ENCODE measurements at places on chromosomes 4 and X.

- DNase-seq = no peak
Observed at GRCh38 chr4:136476753-136477152, 1055.5 kb downstream of the PCDH18 start.

- DNase-seq = no peak
Observed at GRCh38 chr4:109764789-109765402, 35.0 kb upstream of the PLA2G12A start.

DNA sequence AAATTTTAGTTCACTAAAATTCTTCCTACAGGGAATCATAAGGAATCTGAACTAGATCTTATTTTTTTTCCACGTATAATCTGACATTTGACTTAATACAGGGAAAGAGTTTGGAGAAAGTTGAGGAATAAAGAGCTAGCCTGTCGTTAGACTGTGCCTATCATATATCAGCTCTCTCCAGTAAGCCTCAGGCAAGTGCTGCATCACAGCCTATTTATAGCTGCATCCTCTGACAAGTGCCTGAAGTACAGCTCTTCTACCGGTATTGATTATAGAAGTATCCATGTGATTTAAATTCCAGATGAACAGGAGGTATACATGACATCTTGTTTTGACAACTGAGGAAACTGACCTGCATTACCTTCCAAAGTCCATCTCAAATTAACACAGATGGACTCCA lies 248.9 kb downstream of the TLL1 start:
- DNase-seq = no peak

DNA sequence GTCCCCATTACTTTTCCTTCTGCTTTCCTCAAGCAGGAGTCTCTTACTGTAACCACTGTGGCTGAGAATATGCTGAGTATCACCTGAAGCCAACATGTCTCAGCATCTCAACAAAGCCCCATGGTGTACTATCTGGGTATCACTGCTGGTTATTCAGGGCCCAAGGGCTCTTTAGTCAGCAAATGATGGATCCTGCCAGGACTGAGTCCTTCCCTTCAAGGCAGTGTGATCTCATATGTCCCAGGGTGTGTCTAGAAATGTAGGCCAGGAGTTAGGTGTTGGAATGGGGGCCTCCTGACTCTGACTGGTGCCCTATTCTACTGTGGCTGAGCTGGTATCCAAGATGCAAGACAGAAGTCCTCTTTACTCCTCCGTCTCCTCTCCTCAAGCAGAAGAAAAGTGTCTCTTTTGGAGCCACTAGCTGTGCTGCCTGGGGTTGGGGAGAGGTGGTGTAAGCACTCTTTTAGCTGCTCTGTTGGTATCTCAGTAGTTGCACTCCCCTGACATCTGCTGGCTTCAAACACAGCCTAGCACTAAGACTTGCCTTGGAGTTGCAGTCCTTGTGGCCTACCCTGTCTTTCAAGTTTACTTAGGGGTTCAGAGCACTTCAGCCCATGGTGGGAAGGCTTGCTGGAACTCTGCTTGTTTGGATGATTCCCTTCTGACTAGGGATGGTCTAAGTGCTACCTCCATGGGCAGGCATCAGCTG lies 28.6 kb downstream of the OCIAD2 start:
- DNase-seq = no peak

- no peak for DNase-seq
Observed at GRCh38 chr4:131084997-131085396, 1989.0 kb downstream of the C4orf33 start.

DNA sequence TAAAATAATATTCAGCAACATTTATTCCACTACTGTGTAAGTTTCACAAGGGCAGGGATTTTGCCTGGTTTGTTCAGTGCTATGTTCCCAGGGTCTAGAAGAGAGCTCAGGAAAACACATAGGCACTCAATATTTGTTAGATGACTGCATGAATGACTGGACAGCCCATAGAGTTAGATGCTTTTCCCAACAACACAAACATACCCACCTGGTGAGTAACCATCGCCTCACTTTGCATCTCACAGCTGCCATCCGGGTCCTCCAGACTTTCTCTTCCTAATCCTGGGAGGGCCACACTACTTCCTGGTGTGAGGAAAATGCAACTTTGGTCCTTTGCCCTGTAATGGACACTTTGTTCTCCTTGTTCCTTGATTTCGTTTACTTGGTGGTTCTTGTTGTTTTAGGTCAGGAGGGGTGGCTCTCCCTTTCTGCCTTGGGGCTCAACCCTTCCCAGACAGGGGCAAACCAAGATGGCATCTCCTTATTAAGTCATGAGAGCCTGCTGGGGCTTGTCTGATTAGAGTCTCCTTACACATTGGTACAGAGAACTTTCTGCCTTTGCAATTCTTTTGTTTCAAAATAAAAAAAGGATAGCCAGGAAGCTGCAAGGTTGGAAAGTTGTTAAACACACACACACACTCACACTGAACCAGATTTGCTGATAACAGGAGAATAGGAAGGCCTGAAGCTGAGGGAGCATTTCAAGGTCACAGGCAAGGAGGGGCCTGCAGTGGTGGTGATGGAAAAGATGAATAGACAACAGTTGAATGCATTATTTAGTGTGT lies 190.6 kb downstream of the MID1IP1 start:
- DNase-seq = no peak

GRCh38 chrX:69161786-69162349 lies 3.4 kb downstream of the PJA1 start:
- no peak for DNase-seq

GRCh38 chrX:40012868-40013265 lies 84.9 kb downstream of the BCOR start:
- DNase-seq = no peak

DNA sequence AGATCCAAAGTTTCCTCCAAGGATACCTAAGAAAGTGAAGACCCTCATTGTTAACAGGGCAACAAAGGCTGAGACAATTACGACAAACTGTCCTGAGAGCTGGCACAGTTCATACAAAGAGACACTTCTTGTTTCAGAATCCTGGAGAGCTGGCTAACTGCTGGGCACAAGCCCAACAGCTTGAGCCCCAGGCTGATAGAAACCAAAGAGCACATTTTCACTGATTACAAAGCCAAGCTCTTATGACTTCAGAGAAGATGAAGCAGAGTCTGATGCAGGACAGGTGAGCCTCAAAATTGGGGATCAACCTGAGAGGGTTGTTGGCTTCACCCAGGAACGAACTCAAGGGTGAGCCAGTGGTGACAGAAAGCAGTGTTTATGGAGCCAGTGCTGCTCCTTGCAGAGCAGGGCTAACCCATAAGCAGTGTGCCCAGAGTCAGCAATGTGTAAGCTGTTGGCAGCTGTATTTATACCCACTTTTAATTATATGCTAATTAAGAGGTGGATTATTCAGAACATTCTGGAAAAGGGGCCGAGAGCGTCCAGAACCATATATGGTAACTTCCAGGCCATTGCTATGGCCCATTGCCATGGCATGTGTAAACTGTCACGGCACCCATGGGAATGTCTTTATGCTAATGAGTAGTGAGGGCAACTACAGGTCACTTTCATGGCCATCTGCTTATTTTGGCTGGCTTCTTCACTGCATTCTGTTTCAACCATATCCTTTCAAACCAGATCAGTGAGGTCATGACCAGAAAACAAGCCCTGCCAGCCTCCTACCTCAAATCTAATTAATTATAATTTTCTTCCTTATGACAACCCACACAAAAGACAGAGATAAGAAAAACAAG lies 183.7 kb downstream of the EVC2 start:
- no peak for DNase-seq

DNA sequence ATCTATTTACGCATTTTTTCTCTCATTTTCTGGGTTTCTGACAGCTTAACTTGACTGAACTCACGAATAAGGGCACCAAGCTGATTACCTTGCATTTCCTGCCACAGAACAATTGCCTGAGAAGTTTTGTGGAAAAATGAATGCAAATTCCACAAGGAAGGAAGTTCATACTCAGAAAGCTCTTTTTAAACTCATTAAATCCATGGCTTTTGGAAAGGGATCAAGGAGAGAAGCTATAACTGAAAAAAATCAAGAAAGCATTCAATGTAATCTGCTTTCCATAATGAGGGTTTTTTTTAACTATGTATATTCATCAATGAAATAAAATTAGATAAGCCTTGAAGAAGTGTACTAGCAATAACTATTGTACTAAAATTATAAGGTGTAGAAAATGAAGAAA lies 252.5 kb downstream of the GPM6A start:
- DNase-seq = no peak

GRCh38 chrX:39477031-39477761 lies 620.6 kb downstream of the BCOR start:
- DNase-seq = no peak

- no peak for DNase-seq
Observed at GRCh38 chr4:179116011-179116410, 1673.8 kb upstream of the AGA start.

DNA sequence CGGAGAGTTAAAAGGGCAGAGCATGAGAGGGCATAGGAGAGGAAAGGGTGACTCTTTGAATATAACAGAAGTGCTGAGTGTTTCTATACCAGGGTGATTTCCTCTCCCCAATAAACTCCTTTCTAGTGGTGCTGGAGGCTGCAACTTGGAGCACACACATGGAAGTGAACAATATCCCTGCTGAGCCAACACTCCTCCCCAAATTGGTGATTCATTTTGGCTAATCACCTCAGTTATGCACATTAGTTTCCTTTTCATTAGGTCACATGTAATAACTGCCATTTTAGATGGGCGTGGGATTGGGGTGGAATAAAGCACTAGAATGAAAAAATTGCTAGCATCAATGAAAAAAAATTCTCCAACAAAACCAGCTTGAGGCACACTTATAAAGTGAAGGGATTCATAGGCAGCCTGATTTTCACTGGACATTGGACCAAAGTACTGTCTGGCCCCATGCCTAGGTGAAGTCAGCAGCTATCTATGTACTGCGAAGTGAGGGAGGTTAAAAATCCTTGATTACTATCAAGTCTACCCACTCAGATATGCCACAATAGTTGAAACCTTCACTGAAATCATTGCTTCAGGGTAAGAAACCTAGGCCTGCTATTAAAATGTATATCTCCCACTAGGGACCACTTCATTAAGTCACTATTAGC lies 174.0 kb downstream of the GLUD2 start:
- DNase-seq = no peak

DNA sequence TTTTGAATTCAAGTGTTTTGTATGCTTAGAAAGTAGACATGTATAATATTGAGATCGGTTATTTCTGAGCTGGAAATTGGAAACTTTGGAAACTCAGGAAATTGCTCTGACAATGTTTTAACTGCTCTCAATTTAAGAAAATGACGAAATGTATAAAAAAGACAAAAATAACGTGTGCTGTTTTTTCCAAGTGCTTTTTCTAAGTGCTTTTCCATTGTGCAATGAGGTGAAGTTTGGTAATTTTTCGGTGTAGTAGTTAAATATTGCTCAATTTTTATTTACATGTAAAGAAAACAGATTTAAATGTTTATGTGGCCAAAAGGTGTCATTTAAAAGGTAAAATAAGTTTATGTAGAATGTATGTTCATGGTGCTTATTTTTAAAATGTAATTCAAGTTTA lies 39.4 kb upstream of the RHOH start:
- no peak for DNase-seq

GRCh38 chrX:106742805-106743204 lies 16.3 kb downstream of the RNF128 start:
- DNase-seq = no peak

DNA sequence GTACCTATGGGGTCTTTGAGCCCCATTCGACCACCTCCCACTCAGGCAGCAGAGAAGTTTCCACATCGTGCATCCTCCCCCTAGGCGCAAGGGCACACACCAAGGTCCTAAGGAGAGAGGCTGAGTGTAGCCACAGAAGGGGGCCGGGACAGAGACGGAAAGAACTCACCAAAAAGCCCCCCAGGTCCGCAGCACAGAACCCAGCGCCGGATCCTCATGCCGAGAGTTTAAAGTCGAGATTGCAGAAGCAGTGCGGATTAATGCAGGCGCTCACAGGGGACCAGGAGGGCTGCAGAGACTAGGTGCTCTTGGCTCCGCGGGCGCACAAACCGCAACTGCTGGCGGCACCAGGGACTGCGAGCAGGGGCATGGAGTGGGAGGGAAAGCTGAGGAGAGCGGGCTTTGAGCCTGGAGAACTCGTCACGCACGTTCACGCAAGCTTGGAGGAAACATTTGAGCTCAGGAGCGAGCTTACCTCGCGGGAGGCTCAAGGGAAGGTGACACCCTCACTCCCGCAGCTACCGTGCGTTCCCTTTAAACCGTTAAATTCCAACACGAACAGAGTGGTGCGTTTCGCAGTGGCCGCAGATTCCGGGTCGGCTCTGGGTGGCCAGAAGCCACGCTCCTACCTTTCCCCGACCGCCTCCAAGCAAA lies 8.5 kb downstream of the NKX3-2 start:
- no peak for DNase-seq

DNA sequence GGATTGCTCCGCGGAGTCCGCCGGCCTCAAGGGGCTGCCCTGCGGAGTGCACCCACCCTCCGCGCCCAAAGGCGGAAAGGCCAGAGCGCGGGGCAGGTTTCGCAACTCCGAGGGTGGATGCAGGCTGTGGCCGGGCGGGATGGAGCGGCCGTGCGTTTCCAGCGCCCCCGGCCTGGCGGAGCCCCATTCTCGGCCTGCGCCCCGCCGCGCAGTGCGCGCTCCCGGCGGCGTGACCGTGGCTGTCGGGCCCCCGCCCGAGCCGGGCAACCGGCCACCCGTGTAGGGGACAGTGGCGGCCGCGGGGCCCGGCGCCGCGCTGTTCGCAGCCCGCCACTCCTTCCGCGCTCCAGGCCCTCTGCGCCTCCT lies 331 bp downstream of the SETD7 start:
- DNase-seq = no peak

- DNase-seq = no peak
Observed at GRCh38 chr4:6944301-6945051, 34.9 kb downstream of the TBC1D14 start.

- no peak for DNase-seq
Observed at GRCh38 chr4:90445380-90445779, 318.2 kb downstream of the CCSER1 start.

DNA sequence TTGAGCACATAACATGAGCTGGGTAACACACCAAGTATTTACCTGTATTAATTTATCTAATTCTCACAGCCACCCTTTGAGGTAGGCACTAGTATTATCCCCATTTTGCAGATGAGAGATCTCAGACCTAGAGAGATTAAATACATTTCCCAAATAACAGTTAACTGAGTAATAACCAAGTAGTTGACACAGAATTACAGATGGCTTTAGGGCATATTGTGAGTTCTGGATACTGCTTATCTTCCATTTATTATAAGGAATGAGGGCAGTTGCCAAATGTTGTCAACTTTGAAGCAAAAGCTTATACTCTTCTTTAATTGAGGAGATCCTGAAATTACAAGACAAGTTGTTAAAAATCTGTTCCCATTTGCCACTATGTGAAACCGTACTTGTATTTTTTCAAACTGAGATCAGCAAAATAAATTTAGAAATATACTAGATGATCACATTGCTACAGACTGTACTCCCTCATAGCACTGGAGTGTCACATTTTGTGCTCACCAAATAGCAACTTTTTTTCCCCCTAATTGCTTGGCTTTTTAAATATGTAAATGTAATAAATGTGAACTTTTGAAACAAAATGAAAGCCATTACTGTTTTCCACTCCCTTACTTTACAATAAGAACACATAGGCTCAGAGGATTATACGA lies 62.0 kb downstream of the ZNF827 start:
- no peak for DNase-seq
